ENCODE measurements at places on chromosomes 2 and 18.

GRCh38 chr2:23065936-23066335 lies 319.0 kb upstream of the KLHL29 start:
- DNase-seq = no peak

- no peak for DNase-seq
Measured at GRCh38 chr2:45459860-45460259, 151.2 kb downstream of the SRBD1 start.

DNA sequence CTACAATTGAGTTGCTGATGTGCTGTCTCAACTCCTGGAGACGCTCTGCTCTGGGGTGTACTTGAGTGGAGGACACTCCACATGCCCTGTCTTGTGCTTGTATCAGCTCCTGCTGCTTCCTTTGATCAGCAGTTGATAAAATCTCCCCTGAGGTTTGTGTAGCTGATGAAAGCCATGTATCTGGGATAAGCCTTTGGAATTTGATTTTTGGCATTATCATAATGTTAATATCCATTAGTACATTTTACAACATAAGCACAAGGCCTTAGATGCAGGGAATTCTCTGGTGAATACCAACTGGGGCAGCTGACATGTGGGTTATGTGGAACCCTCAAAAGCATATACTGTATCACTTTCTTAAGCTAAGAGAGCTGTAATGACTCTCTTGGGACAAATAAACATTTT lies 222.7 kb upstream of the ITGA4 start:
- DNase-seq = no peak

DNA sequence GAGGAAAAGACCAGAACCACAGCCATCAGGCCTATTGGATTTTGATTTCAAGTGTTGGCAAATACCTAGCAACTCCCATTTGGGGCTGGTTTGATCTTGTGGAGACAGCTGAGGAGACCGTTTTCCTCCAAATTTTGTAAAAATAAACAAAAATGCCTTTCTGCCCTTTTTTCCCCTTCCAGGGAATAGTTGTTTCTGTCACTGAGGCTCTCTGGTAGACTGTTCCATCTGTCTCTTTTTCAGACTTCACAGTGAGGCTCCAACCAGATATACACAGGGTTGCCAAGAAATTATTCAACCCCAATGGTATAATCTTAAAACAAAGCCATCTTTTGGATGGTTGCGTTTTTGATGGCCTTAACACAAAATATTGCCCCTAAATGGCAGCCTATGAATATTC lies 115.7 kb downstream of the ACOXL start:
- DNase-seq = no peak

DNA sequence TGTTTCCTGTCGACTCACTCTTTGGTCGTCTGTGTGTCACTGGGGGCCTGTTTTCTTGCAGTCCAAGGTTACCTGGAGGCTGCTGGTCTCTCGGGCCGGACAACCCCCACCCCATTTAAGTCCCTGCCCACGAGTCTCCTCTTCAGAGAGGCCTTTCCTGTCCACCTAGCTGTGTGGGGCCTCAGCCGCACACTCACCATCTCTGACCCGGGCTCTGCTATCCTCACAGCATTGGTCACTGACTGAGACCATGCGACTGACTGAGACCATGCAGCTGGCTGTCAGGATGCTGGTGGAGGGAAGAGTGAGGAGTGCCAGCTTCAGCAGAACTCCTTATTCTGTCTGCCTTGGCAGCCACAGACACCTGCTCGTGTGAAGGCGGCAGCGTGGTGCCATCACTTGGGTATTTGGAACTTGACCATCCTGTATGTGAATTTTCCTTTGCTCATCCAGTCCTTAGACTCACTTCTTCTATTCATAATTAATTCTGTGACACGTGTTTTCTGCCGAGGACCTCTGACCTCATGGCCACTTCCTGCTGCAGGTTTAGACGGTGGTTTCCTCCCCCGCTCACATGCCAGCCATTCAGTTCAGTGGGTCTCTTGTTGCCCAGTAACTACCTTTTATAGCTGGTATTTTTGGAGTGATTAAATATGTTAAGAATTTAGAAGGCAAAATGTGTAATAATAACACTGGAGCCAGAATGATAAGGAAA lies 47.5 kb upstream of the ASB1 start:
- no peak for DNase-seq

DNA sequence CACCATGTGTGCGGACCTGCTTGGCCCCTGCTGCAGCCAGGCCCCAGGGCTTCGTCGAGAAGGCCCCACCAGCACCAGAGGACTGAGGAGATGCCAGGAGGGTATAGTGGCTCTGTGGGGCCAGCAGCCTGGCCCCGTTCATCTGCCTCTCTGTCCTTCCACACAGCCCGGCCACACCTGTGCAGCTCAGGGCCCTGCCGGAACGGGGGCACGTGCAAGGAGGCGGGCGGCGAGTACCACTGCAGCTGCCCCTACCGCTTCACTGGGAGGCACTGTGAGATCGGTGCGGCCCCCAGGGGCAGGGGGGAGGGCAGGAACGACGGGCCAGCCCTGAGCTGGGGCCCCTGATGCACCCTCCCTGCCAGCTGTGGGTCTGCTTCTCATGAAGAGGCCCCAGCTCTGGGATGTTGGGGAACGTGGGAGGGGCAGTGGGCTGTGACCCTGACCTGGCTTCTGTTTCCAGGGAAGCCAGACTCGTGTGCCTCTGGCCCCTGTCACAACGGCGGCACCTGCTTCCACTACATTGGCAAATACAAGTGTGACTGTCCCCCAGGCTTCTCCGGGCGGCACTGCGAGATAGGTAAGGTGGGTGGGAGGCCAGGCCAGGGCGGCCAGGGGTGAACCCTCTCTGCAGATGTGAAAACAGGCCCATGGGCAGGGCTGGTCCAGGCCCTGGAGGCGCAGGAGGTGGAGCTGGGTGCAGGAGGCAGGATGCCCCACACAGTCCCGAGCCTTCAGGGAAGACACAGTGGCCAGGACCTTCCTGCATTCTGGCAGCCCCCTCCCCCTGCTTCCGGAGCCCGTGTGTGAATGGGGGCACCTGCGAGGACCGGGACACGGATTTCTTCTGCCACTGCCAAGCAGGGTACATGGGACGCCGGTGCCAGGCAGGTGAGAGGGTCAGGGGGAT lies 50.3 kb downstream of the MTERF4 start:
- no peak for DNase-seq

DNA sequence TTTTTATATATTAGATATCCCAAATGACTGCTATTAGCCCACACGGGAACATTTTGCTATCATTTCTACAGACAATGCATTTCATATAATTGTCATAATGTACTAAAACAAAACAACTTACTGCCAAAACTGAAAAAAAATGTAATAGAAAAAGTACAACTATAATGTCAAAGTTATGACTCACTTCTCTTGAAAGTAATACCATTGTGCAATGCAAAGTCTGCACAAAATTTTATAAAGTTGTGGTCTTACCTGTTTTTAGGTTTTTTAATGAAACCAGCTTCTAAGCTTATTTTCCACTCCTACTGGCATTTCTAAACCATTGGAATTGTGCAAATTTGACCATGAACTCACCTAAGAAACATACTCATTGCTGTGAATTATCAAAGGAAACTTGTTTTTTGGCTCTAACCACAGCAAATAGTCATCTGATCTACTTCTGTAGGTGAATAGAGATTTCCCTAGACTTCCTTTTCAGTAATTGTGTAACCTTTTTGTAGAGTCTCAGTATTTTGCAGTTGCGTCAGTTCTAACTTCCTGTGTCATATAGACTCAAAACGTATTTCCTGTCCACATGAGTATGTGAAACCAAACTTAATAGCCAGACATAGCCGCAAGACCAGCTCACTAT lies 31.9 kb upstream of the TFPI start:
- DNase-seq = peak; percentile 68

- no peak for DNase-seq
Measured at GRCh38 chr2:34353509-34354113, 754.5 kb upstream of the FAM98A start.

- DNase-seq = peak; percentile 39
Measured at GRCh38 chr2:147236601-147237000, 608.2 kb upstream of the ACVR2A start.

DNA sequence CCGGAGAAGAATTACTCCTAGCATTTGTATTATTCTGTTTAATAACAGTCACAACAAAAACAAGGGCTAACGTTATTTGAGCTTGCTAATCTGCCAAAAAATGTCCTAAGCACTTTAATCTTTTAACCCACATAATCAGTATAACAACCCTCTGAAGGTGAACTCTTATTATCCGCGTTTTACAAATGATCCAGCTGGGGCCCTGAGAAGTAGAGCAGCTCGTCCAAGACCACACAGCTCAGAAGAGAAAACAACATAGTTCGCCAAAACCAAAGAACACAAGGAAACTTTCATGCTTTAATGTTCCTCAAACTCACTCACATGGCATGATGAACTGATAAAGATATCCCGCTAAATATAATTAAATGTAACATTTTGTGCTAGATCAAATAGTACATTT lies 159.7 kb upstream of the ZNF236 start:
- no peak for DNase-seq

- peak; percentile 65 for DNase-seq
Measured at GRCh38 chr18:55400590-55401541, 187.1 kb downstream of the TCF4 start.

GRCh38 chr2:30139131-30139870 lies 7.5 kb upstream of the YPEL5 start:
- no peak for DNase-seq

GRCh38 chr2:204718607-204719006 lies 173.3 kb downstream of the PARD3B start:
- no peak for DNase-seq

DNA sequence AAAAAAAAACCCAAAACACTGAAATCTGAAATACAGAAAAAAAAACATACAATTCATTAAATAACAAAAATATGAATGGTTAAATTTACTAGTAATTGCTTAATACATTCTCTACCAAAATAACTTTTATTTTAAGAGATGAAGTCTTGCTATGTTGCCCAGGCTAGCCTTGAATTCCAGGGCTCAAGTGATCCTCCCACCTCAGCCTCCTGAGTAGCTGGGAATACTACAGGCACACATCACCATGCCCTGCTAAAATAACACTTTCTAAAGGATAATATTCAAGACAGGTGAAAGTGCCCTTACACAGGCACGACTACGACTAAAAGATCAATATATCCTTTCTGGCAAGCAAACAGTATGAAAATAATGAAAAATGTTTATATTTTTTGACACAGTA lies 9.5 kb downstream of the USP34 start:
- no peak for DNase-seq

GRCh38 chr2:39696838-39697237 lies 31.1 kb downstream of the TMEM178A start:
- DNase-seq = peak; percentile 76

- no peak for DNase-seq
Measured at GRCh38 chr2:177073611-177074010, 139.0 kb upstream of the HNRNPA3 start.

- DNase-seq = no peak
Measured at GRCh38 chr18:75114231-75114764, 94.6 kb downstream of the PTGR3 start.

DNA sequence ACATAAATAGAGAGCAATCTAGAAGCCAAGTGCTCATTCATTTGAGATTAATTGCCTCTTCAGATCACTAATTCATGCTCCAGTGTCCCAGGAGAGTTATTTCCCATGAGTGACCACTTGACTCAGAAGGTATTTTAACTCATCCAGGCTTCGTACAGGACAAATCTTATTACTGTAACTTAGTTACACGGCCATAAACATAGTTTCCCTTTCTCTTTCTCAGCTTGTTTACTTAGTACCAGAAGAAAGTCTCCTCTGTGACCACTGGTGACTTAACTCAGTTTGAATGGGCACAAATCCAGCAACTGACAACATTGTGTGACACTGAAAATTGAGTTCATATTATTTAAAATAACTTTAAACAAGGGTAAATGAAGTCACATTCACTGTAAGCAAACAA lies 25.3 kb downstream of the MMADHC start:
- DNase-seq = no peak

DNA sequence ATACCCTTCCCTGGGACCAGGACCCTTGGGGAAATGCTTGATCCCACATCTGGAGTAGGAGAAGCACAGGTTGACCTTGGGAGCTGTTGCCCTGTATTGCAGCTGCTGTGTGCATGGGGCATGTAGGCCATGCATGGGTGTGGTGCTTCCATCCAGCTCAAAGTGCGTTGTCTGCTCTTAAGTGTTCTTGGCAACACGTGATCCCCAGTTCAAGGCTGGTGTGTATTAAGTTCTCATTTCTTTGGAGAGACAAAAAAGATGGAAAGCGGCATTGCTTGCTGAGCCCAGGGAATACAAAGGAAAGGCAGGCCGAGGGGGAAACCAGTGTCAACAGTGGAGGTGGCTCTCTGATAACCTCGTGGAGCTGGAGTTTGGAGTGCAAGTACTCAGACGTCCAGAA lies 110.7 kb downstream of the RTP5 start:
- no peak for DNase-seq

DNA sequence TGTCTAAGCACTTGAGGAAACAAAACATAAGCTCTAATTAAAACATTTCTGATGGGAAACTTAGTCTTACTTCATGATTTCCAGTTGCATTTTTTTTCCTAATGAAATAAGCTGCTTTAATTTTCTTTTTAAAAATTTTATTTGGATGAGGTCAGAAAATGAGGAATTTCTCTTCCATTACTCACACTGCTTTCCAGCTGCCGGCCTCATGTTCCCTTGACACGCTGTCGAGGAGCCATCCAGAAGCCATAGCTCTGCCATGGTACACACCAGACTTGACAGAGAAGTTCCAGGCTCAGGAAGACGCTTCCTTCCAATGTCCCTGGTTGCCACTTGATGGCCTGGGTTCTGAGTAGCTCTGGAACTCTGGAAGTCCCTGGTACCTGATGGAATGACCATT lies 12.1 kb upstream of the MAPRE2 start:
- DNase-seq = peak; percentile 54

DNA sequence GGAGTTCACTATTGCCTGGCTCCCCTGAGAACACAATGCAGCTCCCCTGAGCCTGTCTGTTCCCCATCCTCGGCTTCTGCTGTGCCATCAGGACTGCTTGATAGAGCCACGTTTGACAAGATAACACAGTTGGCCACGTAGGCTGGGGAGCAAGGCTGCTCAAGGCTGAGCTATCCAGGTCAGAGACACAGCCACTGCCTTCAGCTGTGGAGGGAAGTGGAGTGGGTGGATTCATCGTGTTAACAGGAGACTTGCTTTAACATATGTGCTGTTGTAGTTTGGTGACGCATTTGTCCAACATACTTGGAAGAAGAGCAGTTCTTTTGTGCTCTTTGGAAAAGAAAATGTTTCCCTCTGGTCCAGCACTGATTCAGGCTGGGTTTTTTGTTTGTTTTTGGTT lies 68.8 kb downstream of the WDSUB1 start:
- DNase-seq = peak; percentile 76

- no peak for DNase-seq
Measured at GRCh38 chr18:49017813-49018553, 67.2 kb upstream of the SMAD7 start.

GRCh38 chr2:230928701-230929380 lies 3.8 kb upstream of the GPR55 start:
- DNase-seq = no peak
